ENCODE measurements at places on chromosomes 2 and 18. TPM values are rescaled to one million over a fixed set of nuclear protein-coding genes. Genes with fewer than 3 reads are reported as not detected.

DNA sequence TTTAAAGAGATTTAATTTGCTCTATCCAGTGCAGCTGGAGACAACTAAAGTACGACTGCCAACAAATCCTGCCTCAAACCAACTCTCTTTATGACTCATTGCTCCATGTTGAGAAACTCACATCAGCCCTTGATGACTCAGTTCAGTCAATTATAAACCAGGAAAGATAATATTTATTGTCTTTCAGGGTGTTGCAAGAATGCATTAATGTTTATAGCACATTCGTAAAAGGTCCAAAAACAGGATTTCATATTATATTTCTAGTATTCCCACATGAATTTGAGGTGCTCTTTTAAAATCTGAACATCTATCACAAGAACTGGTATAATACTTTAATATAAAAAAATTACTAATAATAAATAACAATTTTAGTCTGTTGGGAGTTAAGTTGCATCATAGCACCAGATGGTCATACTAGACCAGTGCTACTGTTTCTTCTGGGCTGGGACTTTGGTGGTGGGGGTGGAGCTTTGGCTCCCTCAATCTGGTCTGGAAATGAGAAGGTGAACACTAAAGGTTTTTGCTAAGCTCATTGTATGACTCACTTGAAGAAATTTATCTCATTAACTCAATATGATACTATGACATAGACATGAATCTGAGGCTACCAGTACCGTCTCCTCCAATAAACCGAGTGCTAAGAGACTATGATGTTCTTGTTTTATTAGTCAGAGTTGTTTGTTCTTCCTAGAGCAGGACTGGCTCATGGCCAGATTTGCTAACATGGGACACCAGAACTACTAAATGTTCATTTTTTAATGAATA, 26.6 kb upstream of the MAP3K20 start:
- peak; percentile 98 for DNase-seq

DNA sequence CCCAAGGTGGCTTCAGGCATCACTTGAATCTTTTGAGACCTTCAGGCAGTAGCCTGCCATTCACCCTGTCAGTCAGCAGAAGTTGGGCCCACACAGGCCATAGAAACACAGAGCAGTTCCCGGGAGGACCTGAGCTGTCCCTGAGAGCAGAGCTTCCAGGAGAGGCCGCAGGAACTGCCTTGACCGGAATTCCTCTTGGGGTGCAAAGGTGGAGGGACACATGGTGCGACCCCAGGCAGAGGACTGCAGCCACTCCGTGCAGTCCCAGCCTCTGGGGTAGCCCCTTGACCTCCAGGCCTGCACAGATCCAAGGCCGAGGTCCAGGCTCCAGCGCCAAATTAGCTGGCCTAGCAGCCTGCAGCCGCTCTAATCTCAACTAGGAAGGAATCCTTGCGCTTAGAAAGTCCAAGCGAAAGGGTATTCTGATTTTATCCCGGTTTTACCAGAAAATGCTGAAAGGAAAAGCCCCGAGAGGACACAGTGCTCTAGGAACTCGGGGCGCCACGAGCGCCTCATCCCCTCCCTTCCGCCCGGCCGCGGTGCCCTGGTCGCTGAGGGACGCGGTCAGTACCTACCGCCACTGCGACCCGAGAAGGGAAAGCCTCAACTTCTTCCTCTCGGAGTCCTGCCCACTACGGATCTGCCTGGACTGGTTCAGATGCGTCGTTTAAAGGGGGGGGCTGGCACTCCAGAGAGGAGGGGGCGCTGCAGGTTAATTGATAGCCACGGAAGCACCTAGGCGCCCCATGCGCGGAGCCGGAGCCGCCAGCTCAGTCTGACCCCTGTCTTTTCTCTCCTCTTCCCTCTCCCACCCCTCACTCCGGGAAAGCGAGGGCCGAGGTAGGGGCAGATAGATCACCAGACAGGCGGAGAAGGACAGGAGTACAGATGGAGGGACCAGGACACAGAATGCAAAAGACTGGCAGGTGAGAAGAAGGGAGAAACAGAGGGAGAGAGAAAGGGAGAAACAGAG, 5.4 kb downstream of the SIX2 start:
- DNase-seq: no peak

GRCh38 chr2:23662941-23663920, 263.7 kb downstream of the ATAD2B start:
- no peak for DNase-seq

GRCh38 chr2:127843677-127844076, 14.3 kb downstream of the POLR2D start:
- DNase-seq: no peak

- no peak for DNase-seq
Measured at GRCh38 chr2:177114712-177115111, 97.9 kb upstream of the HNRNPA3 start.

DNA sequence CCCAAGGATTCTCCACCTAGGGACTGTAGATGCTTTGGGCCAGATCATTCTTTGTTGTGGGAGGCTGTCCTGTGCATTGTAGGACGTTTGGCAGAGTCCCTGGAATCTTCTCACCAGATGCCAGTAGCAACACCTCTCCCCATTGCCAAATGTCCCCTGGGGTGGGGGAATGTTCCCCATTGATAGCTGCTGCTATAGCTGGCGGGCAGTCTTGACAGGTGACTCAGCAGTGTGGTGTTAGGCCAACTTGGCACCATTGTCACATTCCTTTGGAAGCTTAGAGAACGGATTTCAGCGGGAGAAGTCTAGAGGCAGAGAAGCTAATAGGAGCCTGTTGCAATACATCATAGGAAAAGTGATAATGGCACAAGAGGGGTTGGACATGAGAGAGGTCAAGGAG, 495.7 kb upstream of the SMIM21 start:
- DNase-seq: peak; percentile 49

The SH3YL1 gene
- total RNA-seq: 123 TPM

The FAM110C gene
- total RNA-seq: not detected

The DSG4 gene
- not detected for total RNA-seq

The PUS10 gene
- 8.8 TPM for total RNA-seq

The ALLC gene
- not detected for total RNA-seq

The DCC gene
- 0.09 TPM for total RNA-seq

The ANKRD30B gene
- total RNA-seq: 2.7 TPM

The OTX1 gene
- 0.57 TPM for total RNA-seq
